Adrenal gland (tissue), 19 donors: ENCODE measurements at places on chromosomes 6 and 20.

- DNase-seq = no peak
These were observed 49.6 kb downstream of the SLC2A12 start for GRCh38 chr6:134002821-134003220.

DNA sequence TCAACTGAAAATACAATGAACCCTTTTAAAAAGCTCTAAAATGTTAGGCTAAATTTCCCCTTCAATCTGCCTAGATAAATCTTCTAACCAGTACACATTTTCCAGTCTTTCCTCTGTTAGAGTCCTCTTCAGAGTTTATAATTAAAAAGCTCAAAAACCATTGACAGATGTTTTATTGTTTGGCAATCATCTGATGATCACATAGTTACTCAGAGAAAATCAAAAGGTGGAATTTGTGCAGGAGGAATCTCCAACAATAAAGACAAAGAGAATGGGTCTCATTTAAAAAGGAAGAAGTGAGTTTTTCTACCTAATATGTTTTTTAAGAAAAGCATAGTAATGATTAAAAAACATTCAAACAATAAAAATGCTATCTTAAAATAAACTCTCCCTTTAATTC is 3.1 kb downstream of the TRAPPC3L start:
- no peak for DNase-seq

- DNase-seq = no peak
These were observed 288.9 kb downstream of the PREX1 start for GRCh38 chr20:48538856-48539255.

DNA sequence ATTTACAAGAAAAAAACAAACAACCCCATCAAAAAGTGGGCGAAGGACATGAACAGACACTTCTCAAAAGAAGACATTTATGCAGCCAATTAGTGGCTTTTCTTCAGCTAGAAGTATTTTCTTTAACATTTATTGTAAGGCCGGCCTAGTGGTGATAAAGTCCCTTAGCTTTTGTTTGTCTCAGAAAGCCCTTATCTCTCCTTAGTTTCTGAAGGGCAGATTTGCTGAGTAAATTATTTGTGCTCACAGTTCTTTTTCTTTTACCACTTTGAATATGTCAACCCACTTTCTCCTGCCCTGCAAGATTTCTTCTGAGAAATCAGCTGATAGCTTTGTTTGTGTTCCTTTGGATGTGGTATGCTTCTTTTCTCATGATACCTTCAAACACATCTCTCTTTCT is 344.0 kb upstream of the SYNCRIP start:
- no peak for DNase-seq

GRCh38 chr6:91267246-91267645 is 680.4 kb upstream of the MAP3K7 start:
- DNase-seq = no peak

- DNase-seq = no peak
These were observed 47.0 kb downstream of the GOPC start for GRCh38 chr6:117555262-117555849.

DNA sequence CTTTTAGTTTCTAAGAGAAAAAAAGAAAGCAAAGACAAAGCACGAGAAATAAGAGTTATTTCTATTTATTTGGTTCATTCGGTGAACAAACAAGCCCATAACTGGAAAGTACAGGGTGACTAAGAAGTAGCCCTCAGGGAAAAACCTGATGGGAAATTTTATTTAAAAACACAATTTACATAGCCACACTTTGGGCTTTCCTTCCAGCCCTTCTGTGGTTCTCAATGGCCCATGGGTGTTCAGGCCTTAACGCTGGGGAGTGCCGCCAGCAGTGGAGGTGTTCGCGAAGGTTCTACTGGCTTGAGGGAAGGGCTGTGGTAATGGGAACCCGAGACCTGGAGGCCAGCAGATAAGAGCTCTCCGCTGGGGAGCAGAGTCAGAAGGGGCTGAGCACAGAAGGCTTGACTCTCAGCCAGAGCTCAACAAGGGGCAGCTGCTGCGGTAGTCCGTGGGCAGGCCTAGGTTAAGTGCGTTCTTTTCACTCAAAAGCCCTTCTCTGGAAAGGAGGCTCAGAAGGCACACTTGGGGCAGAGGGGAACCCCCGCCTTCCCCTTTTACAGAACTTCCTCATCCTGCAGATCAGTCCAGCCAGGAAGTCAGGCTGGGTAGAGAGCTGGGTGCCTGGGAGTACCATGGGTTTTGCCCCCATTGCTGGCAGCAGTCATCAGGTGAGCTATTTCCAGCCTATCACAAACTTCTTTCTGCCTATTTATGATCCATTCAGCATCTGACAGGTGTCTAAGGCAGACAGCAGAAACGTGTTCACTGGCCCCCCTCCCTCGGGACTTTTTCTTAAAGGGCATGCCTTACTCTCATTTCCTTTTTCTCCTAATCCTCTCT is 8.8 kb upstream of the CD83 start:
- peak; percentile 34 for DNase-seq
